ENCODE measurements at places on chromosomes 7 and 10. TPM values are rescaled to one million over a fixed set of nuclear protein-coding genes. Genes with fewer than 3 reads are reported as not detected.

DNA sequence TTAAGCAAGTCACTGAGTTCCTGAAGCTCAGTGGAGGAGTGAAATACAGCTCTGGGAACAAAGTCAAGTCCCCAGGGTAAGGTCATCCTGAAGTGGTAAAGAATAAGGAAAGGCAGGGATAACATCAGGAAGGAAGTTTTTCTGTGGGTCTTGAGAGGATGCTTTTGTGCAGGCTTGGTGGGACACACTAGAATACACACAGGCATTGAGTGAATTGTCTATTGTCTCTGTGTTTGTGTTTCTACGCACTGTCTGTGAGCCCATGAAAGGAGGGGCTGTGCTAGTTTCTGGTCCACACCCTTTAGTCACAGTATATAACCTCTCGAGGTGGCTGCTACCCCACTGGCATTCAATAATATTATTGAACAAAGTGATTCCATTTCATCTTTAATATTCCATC, 95.8 kb upstream of the ABCB5 start:
- no peak for DNase-seq

DNA sequence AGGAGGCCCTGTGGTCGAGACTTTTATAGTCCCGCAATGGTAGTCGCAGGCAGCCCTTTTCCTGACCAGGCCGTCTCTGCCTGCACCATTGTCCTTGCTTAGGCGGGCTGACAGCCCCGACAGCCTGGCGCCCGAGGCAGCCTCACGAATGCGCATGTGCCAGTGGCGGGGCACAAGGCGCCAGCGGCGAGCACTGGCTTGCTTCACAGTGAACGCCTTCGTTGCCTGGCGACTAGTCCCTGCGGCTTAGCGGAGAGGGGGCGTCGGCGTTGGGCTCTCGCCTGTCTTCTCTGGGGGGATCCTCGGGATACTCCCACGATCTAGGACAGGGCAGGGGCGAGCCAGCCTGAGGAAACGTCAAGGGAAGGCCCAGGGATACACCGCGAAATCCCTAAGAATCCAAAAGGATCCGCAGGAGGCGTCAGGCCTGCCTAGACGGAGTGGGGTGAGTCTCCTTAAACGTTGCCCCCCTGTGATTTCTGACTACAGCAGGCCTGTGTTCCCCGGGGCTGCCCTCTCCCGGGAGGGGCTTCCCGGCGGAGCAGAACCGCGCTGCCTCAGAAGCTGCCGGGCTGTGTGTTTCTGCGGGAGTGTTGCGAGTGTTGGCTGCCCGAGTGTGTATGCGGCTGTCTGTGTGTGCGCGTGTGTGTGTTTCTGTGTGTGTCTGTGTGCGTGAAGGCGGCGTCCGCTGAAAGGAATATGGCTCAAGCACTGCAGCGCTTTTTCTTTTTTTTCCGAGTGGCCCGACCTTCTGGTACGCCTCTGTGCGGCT, 20.5 kb upstream of the ZNF273 start:
- DNase-seq: peak; percentile 29

DNA sequence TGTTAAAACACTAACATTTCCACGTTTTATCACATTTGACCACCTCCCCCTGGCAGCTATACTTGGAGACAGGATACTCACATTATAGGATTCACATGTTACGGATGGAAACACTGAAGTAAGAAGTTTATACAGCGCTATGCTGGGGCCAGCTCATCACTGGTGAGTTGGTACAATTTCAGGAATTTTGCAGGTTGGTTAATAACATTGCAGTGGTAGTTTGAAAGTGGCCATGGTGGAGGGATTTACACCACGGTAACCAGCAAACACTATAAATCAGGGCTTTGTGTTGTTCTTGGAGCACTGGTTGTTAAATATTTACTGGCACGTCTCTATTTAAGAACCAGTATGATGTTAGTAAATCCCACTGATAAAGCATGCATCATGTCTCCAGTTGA, 174.0 kb downstream of the GFRA1 start:
- no peak for DNase-seq

DNA sequence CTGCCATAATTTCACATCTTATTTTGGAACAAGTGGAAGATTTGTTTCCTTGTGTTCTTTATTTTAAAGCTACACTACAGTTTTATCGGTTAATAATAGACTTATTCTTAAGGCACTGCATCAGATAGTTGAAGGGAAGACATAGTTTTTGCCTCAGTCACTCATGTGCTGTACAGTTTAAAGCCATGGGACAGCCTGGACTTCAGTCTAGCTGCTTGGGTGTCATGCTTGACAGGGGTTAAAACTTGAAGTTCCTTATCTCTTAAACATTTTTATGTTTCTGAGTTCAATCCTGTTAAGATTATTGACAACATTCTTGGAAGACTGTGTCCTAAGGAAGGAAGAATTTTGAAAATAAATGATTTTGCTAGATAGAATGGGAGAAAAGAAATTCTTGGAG, 49.7 kb downstream of the PPP1R9A start:
- no peak for DNase-seq

DNA sequence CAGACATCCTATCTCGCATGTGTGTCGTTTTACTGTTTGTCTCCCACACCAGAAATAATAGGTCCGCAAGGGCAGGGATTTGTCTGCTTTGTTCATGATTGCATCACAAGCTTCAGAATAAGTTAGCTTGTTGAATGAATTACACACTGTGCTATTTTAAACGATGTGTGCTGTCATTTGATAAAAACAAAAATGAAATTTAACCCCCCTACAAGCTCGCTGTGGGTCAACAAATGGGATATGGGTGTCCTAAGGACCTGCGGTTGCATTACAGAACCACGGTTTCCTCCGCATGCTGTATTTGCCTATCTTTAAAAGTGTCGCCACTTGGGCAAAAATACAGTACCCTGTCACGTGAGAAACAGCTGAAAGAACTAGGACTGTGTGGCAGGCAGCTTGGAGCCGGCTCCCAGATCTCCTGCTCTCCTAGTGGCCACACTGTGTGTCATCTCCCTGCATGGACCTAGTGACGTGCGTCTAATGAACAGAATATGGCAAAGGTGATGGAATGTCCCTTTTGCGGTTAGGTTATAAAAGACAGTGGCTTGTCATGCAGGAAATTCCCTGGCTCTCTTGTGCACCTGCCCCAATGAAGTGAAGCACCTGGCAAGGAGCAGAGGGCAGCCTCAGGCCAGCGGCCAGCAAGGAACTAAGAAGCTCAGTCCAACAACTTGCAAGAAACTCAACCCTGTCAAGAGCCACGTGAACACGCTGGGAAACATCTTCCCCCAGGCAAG, 32.9 kb upstream of the CRYGN start:
- peak; percentile 42 for DNase-seq

DNA sequence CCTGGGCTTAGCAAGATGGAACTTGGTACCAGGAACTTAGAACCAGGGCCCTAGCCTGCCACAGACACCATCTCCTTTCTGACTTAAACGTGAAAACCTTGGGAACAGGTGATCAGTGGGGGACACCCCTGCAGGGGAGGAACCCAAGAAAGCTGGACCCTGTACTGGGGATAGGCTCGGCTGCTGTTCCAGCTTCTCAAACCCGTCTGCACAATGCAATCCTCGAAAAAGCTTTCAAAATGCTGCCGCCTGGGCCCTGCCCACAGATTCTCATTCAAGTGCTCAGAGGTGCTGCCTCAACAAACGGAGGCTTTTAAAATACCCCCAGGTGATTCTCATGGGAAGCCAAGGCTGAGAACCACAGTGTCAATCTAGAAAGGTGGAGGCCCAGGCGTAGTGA, 169.7 kb downstream of the ARHGAP21 start:
- DNase-seq: no peak

- DNase-seq: peak; percentile 55
These were observed 2.0 kb downstream of the JCAD start for GRCh38 chr10:30057421-30057841.

DNA sequence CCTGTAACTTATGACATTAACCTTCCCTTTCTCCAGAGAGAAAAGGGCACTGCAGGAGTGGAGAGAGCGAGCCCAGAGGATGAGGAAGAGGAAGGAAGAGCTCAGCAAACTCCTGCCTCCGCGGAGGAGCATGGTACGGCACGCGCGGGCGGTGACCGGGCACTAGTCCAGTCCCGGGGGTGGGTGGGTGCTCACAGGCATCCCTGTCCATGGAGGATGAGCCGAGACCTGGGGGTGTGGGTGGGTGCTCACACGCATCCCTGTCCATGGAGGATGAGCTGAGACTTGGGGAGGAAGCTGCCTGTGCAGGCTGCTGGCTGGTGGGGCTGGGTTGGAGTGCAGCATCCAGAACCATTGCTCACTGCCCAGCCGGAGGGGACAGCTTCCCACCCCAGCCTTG, 23.8 kb downstream of the LRRC27 start:
- DNase-seq: no peak

DNA sequence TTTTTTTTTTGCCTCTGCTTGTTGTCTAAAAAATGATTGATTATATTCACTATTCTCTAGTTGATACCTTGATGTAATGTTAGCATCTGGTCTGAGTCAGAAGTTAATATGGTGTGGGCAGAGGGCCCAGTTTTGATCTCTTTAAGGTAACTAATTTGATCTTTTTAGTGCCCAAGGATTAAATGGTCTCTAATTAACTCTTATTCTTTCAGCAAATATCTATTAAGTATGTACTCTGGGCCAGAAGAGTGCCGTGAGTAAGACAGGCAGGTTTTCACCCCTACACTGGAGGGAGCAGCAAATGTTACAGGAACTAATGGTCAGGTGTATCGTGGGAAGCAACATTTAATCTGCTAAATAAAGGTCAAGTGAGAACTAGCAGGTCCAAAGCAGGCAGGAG, 144.6 kb upstream of the COL1A2 start:
- peak; percentile 19 for DNase-seq

GRCh38 chr7:2943851-2944601, 99.6 kb downstream of the CARD11 start:
- no peak for DNase-seq

DNA sequence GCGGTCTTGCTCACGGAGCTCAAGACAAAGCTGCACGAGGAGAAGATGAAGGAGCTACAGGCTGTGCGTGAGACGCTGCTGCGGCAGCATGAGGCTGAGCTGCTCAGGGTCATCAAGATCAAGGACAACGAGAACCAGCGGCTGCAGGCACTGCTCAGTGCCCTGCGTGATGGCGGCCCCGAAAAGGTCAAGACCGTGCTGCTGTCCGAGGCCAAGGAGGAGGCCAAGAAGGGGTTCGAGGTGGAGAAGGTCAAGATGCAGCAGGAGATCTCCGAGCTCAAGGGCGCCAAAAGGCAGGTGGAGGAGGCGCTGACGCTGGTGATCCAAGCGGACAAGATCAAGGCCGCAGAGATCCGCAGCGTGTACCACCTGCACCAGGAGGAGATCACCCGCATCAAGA, 51.4 kb downstream of the JAKMIP3 start:
- DNase-seq: no peak

C7orf57 gene
- not detected for total RNA-seq

HMX3 gene
- total RNA-seq: not detected

GPR37 gene
- total RNA-seq: 20.6 TPM

FAM24B gene
- total RNA-seq: 6.8 TPM

IL15RA gene
- 13.7 TPM for total RNA-seq

ANKRD7 gene
- total RNA-seq: 2.8 TPM

UNC5B gene
- total RNA-seq: 36.0 TPM

IMMP2L gene
- 14.6 TPM for total RNA-seq

ZP3 gene
- 2.6 TPM for total RNA-seq
